ENCODE measurements at places on chromosomes 3 and 15.

- peak; percentile 73 for DNase-seq
These were observed 78.4 kb upstream of the RASGRF1 start for GRCh38 chr15:79168922-79169456.

DNA sequence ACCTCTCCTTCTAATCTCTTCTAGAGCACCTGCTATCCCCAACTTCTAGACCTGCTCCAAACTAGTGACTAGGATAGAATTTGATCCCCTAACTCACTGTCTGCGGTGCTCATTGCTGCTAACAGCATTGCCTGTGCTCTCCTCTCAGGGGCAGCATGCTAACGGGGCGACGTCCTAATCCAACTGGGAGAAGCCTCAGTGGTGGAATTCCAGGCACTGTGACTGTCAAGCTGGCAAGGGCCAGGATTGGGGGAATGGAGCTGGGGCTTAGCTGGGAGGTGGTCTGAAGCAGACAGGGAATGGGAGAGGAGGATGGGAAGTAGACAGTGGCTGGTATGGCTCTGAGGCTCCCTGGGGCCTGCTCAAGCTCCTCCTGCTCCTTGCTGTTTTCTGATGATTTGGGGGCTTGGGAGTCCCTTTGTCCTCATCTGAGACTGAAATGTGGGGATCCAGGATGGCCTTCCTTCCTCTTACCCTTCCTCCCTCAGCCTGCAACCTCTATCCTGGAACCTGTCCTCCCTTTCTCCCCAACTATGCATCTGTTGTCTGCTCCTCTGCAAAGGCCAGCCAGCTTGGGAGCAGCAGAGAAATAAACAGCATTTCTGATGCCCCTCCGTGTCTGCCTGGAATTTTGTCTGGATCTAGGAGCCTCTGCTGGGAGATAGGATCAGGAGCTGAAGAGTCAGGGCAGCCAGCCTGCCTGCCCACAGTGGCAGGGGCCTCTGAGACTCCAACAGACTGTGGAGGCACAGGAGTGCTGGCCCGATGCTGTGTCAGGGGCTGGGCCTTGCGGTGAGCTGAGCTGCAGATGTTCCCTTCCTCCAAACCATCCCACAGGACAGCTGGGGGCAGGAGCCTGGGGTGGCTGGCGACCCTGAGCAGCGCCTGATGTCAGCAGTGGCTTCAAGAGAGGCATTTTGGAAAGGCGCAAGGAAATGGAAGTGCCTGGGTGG lies 3.0 kb downstream of the ISLR start:
- DNase-seq, result no peak

GRCh38 chr3:87260270-87260669 lies 16.1 kb downstream of the POU1F1 start:
- no peak for DNase-seq

- DNase-seq, result no peak
These were observed 419.7 kb downstream of the FGF12 start for GRCh38 chr3:192307631-192308030.

GRCh38 chr15:97076011-97076410 lies 745.5 kb downstream of the NR2F2 start:
- no peak for DNase-seq

DNA sequence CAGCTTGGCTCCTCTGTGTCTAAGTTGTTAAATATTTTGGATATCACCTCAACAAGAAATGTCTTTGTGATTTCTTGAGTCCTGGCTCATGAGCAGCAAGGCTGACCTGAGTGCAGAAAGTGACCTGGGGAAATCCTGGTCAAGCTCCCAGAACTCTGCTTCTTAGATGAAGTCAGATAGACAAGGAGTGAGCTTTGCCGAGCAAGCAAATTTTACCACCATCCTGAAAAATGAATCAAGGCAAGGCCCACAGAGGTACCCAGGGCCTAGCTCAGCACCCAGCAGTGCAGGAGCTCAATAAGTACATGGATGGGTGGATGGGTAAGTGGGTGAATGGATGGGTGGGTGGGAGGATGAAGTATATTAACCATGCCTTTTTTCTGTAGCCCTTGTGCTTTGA lies 291.8 kb downstream of the UACA start:
- peak; percentile 5 for DNase-seq

DNA sequence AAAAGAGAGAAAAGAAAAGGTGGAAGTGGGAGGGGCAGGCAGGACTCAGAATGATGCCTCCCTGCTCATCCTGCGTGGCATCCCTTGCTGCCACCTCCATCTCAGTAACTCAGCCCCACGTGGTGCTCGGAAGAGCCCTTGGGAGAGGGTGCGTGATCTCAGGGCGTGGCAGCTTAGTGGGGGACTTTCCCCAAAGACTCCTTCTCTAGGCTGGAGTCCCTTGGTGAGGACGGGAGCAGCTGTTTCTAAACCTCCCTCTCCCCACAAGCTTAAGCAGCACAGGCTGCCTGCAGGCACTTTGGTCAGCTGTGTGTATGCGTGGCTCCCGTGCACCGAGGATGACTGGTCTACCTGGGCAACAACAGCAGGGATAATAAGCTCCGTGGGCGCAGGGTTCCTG lies 7.4 kb upstream of the ANPEP start:
- DNase-seq, result no peak

DNA sequence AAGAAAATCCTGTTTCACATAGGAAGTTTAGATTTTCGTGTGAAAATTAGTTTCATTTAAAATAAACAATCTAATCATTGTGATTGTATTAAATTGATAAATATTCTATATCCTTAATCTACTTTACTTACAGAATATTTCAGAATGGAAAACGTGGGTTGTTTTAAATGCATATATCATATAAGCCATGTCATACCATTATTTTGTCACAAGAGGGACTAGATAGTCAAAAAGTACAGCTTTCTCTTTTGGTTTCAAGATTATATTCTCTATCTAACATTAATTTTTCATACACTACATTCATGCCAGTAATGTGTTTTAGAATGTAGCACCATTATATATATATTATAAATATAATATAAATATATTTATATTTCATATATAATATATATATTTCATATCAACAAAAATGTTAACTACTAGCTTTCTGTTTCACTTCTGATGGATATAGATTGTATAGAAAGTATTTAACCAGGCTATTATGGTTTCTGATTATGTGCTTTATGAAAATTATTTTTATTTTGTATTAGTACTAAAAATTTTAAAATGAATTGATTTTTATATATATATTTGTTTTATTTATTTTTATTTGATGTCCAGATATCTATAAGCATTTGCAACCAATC lies 45.3 kb downstream of the OSTN start:
- DNase-seq, result no peak

DNA sequence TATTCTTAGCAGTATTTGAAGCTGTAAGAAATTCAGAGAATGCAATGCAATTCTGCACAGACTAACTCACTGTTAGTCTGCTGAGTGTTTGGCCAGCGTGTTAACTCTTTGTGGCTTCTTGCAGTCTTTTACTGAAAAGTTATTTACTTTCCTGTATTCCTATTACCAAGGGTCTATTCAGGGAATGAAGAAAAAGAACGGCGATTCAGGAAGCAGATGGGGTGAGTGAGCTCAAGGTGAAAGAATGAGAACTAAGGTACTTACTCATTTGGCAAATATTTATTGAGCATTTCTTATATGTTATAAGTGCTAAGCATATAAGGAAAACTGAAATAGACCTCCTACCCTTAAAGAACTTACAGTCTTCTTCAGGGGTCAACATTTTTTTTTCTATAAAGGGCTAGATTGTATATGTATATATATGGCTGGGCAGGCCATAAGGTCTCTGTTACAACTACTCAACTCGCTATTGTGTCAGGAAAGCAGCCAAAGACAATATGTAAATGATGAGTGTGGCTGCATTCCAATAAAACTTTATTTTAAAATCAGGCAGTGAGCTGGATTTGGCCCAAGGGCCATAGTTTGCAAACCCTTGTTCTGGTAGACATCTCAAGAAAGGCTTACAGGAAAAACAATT lies 271.9 kb upstream of the GADL1 start:
- DNase-seq, result peak; percentile 74

- DNase-seq, result no peak
These were observed 1055.4 kb downstream of the TBL1XR1 start for GRCh38 chr3:176141837-176142236.

GRCh38 chr3:74122281-74122680 lies 492.2 kb downstream of the CNTN3 start:
- no peak for DNase-seq

DNA sequence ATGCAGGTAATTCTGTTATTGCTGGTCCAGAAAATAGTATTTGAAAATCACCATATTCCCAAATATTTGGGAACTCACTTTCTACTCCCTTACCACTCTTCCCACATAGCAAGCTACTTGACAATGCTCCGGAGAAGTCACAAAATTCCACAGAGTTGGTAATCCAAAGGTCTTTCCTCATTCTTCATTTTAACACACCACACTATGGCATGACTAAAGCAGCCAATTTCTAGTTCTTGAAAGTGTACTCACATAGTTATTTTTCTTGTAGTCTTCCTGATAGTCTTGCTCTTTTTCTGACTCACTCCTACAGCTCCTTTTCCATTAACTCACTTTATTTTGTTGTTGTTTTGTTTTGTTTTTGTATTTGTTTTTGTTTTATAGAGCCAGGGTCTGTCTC lies 67.2 kb downstream of the MYO9A start:
- DNase-seq, result no peak

DNA sequence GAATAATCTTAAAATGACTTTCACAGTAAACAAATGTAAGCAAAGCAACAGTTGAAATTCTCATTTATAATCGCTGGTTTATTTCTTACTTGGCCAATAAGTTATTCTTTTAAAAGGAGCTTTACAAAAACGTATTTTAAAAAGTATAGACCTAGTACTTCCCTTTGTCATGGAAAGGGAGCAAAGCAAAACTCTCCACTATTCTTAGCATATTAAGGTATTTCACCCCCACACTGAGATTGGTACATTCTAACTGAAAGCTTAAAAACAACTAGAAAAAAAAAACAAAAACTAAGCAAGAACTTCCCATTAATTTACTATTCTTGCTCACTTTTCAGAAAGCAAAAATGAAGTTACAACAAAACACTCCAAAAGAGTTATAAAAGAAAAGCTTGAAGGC lies 1.5 kb downstream of the ATG3 start:
- DNase-seq, result no peak

GRCh38 chr3:143585720-143586456 lies 262.4 kb downstream of the SLC9A9 start:
- DNase-seq, result no peak

DNA sequence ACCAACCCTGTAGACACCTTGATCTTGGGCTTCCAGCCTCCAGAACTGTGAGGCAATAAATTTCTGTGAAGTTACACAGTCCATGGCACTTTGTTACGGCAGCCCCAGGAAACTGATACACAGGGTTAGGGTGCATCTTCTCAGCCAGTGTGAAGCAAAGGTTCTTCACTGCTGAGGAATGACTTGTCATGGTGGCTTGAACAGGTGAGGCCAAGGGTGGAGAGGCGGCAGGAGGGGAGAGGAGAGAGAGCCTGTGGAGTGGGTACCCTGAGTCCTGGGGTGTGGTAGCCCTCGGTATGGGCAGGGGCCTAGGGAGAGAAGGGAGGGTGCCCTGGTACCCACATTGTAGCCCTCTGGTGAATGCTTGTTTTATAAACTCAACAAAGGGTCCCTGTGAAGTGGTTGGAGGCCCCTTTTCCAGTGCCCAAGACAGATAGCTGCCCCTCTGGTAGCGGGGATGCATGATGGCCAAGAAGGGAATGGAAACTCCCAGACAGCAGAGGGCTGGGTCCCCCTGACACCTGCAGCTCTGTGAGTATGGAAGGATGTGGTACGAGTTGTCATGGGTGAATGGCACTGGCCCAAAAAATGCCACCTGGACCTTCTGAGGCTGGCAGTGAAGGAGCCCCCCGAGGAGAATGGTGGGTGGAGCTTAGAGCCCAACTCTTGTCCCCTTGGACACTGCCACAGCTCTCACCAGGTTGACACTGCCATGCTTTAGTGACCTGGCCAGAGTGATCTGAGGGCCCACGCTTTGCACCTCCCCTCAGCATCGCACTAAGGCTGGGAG lies 49.6 kb downstream of the SPSB4 start:
- DNase-seq, result no peak

DNA sequence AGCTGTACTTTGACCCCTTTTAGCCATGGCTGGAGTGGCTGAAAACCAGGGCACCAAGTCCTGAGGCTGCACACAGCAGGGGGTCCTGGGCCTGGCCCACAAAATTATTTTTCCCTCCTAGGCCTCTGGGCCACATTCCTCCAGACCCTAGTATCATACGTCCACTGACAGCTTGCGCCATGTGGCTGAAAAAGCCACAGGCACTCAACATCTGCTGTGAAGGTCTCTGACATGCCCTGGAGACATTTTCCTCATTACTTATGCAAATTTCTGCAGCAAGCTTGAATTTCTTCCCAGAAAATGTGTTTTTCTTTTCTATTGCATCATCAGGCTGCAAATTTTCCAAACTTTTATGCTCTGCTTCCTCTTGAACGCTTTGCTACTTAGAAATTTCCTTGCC lies 239.0 kb downstream of the SQOR start:
- DNase-seq, result no peak

GRCh38 chr3:172562871-172563865 lies 39.9 kb upstream of the TNFSF10 start:
- no peak for DNase-seq

DNA sequence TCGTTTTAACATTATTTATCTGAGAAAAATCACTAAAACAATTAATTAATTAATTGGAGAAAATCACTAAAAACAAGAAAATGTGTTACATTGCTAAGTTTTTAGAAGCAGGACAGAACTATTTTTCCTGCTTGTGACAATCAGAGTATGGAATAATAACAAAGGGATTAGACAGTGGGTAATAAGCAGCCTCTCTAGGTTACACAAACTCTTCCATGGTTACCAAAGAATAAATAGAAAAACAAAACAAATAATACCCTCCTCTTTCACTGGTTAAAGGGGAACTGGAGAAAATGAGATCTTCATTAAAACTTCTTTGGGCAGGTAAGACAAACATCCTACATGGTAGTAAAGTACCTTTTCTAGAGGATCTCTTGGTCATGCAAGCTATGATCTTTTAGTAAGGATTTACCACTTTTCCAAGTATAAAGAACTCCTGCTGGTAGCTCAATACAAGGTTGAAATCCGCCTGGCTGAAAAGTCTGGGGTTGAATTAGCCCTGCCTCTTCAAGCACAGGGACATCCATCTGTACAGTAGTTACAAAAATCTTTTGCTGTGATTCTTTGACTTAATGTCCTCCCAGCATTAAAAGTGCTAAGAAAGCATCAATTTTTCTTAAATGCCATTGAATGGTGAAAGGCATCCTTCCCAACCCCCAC lies 2.5 kb upstream of the PLCH1 start:
- no peak for DNase-seq

- DNase-seq, result no peak
These were observed 464.1 kb upstream of the CBLB start for GRCh38 chr3:106332884-106333283.

- DNase-seq, result no peak
These were observed at the start of gene TMEM212 for GRCh38 chr3:171842864-171843518. Gene TMEM212, plus strand, starts transcription at chr3:171843349. Its CDS starts 35 bp downstream, at chr3:171843384.

- DNase-seq, result peak; percentile 89
These were observed 451 bp downstream of the CHCHD4 start for GRCh38 chr3:14124223-14124614.

Data from right cardiac atrium (tissue), 5 donors.